ENCODE measurements at places on chromosomes 1 and 21.

DNA sequence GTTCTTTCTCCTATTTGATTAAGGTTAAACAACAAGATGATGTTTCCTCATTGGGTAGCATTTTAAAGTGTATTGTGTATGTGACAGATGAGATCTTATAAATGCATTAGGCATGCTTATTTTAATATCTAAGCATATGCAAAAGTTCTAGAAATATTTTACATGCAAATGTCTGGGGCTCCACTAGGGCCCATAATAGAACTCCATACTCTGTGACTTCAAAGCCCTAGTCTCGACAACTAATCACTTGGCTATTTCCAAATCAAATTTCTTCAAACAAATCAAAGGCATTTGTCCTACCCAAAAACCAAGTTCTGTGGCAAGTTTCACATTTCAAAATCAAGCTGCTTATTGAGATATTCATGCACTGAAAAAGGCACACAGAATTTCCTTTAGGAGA lies 385.6 kb upstream of the ST6GALNAC5 start:
- H3K27me3 ChIP-seq = no peaks in the 10 kb centered on the region
- H3K4me3 ChIP-seq = no peak overlapping the region
- no peaks in the 10 kb centered on the region for H3K4me1 ChIP-seq
- no peak overlapping the region for H3K27ac ChIP-seq
- DNase-seq = no peak
- H3K36me3 ChIP-seq = no peaks in the 10 kb centered on the region

DNA sequence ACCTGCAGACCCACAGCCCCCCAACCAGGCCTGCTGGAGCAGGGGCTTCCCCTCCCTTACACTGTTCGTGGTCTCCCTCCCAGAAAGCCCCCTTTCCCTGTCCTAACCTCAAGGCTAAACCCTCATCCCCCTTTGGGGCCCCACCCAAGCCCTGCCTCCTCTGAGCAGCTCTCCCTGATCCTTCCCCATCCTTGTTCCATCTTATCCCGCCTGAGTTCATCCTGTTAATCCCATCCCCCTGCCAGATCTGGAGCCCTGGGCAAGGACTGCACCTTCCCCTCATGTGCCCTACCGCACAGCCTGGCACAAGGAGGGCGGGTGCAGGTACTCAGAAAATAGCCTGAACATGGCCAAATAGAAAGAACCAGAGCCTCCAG lies 6.9 kb upstream of the TNNT2 start:
- H3K4me1 ChIP-seq = peaks cover 12% of the 10 kb centered on the region
- DNase-seq = no peak
- no peak overlapping the region for H3K27ac ChIP-seq
- H3K27me3 ChIP-seq = no peaks in the 10 kb centered on the region
- H3K36me3 ChIP-seq = no peaks in the 10 kb centered on the region

- no peak overlapping the region for H3K27ac ChIP-seq
- DNase-seq = no peak
- H3K36me3 ChIP-seq = no peaks in the 10 kb centered on the region
Measured at GRCh38 chr1:167202049-167202448, 18.6 kb upstream of the POU2F1 start.

GRCh38 chr21:27045281-27045985 lies 78.5 kb upstream of the ADAMTS5 start:
- no peaks in the 10 kb centered on the region for H3K27me3 ChIP-seq
- no peak for DNase-seq
- no peaks in the 10 kb centered on the region for H3K4me1 ChIP-seq
- no peak overlapping the region for H3K27ac ChIP-seq

GRCh38 chr1:5053744-5054143 lies 399.3 kb downstream of the AJAP1 start:
- H3K36me3 ChIP-seq = no peaks in the 10 kb centered on the region
- no peak overlapping the region for H3K4me3 ChIP-seq
- no peak overlapping the region for H3K27ac ChIP-seq
- no peak for DNase-seq

- no peaks in the 10 kb centered on the region for H3K27me3 ChIP-seq
- DNase-seq = peak; percentile 46
- H3K36me3 ChIP-seq = no peaks in the 10 kb centered on the region
- H3K27ac ChIP-seq = peak overlapping the region; percentile 99
- no peak overlapping the region for H3K4me3 ChIP-seq
- peaks cover 81% of the 10 kb centered on the region for H3K4me1 ChIP-seq
Measured at GRCh38 chr21:45014747-45015468, 59.5 kb upstream of the ADARB1 start.
